ENCODE measurements at places on chromosomes 1 and 21.

GRCh38 chr21:37558676-37559211 is 192.2 kb downstream of the DYRK1A start:
- no peak for DNase-seq

DNA sequence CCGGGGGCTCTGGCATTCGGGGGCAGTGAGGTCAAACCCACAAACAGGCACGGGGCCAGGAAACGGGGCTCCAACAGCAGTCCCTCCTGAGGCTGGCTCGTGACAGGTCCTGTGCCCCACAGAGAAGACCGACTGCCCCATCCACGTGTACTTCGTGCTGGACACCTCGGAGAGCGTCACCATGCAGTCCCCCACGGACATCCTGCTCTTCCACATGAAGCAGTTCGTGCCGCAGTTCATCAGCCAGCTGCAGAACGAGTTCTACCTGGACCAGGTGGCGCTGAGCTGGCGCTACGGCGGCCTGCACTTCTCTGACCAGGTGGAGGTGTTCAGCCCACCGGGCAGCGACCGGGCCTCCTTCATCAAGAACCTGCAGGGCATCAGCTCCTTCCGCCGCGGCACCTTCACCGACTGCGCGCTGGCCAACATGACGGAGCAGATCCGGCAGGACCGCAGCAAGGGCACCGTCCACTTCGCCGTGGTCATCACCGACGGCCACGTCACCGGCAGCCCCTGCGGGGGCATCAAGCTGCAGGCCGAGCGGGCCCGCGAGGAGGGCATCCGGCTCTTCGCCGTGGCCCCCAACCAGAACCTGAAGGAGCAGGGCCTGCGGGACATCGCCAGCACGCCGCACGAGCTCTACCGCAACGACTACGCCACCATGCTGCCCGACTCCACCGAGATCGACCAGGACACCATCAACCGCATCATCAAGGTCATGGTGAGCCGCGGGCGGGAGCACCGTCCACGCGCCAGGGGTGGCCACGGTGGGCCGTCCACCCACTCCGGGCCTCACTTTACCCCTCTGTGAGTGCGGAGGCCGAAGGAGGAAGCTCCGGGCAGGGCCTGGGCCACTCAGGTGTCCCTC is 14.2 kb downstream of the COL6A2 start:
- DNase-seq: no peak

DNA sequence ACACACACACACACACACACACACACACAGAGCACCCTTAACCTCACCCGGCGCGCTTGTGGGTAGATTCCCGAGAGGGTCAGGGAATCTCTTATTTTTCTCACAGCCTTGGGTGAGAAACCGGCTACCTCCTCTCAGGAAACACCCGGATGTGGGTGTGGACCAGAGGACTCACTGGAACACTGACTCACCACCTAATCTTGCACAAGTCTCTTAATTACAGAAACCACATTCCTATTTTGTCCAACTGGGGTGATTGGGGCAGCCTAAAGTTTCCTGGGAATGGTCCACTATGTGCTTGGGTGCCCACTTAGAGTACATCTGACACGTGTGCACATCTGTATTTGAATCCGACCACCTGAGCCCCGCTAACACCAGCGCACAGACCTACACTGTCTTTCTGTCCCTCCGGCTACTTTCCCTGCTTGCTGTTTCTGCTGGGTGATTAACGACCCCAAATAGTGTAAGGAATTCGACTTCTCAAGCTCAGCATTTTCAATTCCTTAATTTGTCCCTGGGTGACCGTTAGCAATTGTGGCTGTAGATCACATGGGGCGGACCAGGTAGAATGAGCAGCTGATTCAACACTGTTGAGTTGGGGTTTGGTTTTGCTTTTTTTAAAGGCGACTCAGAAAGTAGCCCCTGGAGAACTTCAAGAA is 14.0 kb upstream of the TBX15 start:
- DNase-seq: no peak

GRCh38 chr1:29524285-29525065 is 288.2 kb downstream of the PTPRU start:
- peak; percentile 79 for DNase-seq

GRCh38 chr21:27372381-27372780 is 405.5 kb upstream of the ADAMTS5 start:
- DNase-seq: no peak

DNA sequence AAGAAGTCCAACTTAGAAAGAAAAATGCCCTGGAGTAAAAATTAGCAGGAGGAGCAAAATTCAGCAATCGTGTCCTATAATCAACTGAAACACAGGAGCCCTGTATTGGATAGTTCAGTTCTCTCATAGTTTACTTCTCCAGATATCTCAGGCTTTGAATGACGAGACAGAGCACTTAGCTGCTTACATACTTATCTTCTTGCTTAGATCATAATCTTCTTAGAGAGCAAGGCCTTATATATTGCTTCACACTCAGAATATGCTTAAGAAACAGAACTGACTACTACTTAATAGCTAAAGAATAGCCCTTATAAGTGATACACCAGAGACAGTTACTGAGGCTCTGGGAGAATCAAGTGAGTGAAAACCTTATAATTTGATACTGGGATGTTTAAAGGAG is 38.9 kb downstream of the TOR3A start:
- no peak for DNase-seq

GRCh38 chr1:61887931-61888564 is 145.8 kb downstream of the PATJ start:
- no peak for DNase-seq

GRCh38 chr1:26012864-26013263 is 8.7 kb upstream of the EXTL1 start:
- DNase-seq: no peak

- no peak for DNase-seq
These were observed 486.9 kb upstream of the USP24 start for GRCh38 chr1:55702064-55702463.

DNA sequence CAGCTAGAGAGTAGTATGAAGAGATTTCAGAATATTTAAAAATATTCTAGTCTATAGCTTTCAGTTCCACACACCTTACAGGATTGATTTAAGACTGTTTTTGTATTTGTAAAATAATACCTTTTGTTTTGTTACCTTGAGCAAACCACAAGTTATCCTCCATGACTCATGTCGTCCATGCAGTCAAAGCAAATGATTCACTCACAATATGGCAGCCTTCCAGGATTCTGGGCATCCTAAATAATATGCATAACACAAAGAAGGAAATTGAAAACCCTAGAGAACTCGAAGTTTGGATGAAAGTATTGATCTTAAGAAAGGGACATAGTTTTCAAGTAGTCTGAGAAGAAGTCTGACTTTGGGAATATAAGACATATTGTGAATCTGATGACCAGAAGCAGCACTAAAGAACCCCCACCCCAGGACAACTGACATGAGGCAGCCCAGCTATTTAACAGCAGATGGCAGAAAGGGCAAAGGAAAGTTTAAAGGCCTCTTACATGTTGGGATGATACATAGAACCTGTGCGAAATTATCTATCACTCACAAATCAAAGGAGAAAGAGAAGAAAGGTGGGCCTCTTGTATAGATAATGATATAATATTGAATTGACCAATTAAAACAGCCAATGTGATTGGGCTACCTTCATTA is 857.9 kb downstream of the BRINP3 start:
- no peak for DNase-seq

DNA sequence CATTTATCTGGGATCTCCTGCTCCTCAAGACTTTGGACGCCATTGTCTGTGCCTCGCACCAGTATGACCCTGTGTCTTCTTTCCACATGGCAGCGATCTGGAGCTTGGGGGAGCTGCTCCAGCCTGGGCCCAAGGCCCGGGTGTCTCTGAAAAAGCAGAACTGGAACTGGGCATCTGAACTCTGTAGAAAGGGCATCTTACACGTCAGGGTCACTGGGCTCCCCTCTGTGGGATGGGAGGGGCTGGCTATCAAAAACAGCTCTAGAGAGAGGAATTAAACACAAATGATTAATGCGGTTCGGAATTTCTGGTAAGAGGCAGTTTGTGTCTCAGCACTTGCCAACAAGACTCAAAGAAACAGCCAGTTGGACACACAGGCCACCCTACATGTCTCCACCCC is 16.1 kb downstream of the FCRL1 start:
- DNase-seq: no peak

DNA sequence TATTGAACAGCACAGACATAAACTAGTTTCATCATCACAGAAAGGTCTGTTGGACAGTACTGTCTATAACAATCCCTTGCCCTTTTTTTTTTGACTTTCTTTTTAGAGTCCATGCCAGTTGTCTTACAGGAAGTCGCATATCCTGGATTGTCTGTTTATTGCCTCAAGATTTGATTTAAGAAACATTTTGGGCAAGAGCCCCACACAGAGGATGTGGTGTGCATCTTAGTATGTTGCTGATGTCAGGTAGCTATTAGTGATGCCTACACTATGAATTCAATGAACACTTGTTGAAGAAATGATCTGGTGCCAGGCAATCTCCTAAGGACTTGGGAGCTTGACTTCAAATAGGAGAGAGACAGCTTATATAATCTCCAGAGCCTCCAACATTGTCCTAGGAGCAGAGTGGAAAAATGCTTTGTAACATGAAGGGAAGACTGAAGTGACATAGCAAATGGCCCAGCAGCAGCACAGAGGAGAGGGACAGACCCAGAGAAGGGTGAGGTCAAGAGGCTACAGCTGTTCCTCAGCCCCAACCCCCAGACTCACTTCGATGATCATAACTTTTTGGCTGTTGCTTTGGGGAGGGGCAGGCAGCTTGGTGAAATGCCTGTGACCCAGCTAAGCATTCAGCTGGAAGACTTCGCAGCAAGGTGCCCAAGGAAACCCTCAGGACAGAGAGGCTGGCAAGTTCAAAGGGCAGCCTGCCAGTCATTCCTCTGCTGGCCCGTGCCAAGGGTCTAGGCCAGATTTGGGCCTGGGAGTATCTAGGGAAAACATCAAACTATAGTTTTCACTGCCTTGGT is 7.5 kb upstream of the RAB29 start:
- no peak for DNase-seq

GRCh38 chr1:170558731-170559130 is 26.8 kb downstream of the GORAB start:
- no peak for DNase-seq

- peak; percentile 94 for DNase-seq
These were observed 505.2 kb downstream of the PLPP3 start for GRCh38 chr1:56074007-56074651.

- DNase-seq: no peak
These were observed 88.6 kb downstream of the NEK7 start for GRCh38 chr1:198245379-198245778.

- DNase-seq: no peak
These were observed 18.3 kb upstream of the HDAC1 start for GRCh38 chr1:32273391-32274208.

DNA sequence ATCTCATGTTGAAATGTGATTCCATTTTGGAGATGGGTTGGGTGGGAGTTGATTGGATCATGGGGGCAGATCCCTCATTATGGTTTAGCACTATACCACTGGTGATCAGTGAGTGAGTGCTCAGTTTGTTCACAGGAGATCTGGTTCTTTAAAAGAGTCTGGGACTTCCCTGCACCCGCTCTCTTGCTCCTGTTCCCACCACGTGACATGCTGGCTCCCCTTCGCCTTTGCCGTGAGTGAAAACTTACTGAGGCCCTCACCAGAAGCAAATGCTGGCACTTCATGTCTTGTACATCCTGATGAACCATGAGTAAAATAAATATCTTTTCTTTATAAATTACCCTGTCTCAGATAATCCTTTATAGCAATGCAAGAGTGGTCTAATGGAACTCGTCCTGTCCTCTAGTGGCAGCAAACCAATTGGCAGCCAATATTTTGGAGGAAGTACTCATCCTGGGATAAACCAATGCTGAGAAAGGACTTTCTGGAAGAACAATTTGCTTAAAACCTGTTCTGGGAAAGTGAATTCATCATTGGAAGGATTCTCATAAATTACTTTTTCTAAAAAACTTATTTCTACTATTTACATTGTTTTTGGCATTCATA is 27.8 kb upstream of the CYP4A11 start:
- DNase-seq: no peak

DNA sequence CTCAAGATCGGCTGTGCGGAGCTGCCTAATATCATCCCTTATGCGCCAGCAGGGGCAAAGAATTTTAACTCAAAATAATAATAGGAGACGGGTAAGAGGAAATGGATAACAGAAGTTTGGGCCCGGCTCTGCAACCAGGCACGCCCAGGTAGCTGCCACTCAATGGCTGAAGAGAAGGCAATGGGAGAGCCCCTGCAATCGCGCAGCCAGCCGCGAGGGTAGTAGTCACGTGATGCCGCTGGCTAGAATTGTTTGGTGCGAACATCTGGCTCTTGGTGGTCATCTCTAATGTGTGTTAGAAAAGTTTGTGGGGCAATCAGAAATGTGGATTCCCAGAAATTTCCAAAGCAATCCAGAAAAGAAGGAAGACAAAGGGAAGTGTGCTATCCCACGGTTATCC is 12.3 kb downstream of the BARHL2 start:
- no peak for DNase-seq

- no peak for DNase-seq
These were observed 931 bp upstream of the MXRA8 start for GRCh38 chr1:1359308-1359663.

DNA sequence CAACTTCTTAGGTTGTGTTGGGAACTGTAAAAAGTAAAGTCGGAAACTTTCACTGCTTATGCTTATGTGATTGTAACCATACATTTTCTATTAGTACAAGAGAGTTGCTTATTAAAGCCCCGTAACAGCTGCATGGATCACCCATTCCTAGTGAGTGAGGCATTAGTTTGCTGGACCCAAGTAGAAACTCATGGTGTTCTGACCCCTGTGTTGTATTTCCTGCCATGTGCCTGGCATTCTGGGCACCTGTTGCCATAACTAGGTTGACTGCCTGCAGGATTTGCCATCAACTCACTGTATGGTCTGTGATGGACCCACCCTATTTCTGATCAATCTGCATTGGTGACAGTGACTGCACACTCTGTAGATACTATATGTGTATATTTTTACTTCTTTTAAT is 173.0 kb downstream of the PGBD5 start:
- no peak for DNase-seq

- no peak for DNase-seq
These were observed 4.3 kb downstream of the RNF2 start for GRCh38 chr1:185049670-185050069.

- no peak for DNase-seq
These were observed 4.9 kb upstream of the KIF14 start for GRCh38 chr1:200625381-200625824.

DNA sequence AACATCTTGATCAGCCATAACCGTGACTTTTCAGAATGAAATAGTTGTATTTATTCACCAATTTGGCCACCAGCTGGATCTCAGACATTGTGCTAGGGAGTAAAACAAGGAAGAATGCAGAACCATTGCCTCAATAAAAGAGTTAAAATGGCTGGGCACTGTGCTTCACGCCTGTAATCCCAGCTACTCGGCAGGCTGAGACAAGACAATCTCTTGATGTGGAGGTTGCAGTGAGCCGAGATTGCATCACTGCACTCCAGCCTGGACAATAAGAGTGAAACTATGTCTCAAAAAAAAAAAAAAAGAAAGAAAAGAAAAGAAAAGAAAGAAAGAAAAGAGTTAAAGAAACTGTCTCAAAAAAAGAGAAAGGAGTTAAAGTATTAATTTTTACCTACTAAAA is 199.5 kb downstream of the TPR start:
- no peak for DNase-seq

GRCh38 chr1:47847763-47848162 is 149.4 kb downstream of the TRABD2B start:
- DNase-seq: peak; percentile 45

- DNase-seq: no peak
These were observed 517.5 kb downstream of the PLPP3 start for GRCh38 chr1:56061824-56062223.

GRCh38 chr1:177596485-177596884 is 373.4 kb downstream of the SEC16B start:
- DNase-seq: no peak

Data from lower leg skin (tissue), 4 donors.